Spleen (tissue), 13 donors: ENCODE measurements at places on chromosomes 5 and 9. TPM values are rescaled to one million over a fixed set of nuclear protein-coding genes. Genes with fewer than 3 reads are reported as not detected.

Gene SPATA31A3
- not detected for total RNA-seq

Gene PCDHA6
- total RNA-seq: not detected

Gene HRH2
- 19.7 TPM for total RNA-seq

Gene PRR7
- 5.2 TPM for total RNA-seq

Gene PNPLA7
- total RNA-seq: 22.7 TPM

Gene RNF208
- total RNA-seq: 1.8 TPM

Gene JMY
- 11.2 TPM for total RNA-seq

Gene LVRN
- total RNA-seq: 0.22 TPM

Gene STOML2
- total RNA-seq: 57.1 TPM

Gene ROPN1L
- total RNA-seq: 14.9 TPM

Gene PTGES
- total RNA-seq: 3.2 TPM

Gene KIF4B
- not detected for total RNA-seq

Gene SMIM33
- total RNA-seq: not detected

Gene IFNA2
- not detected for total RNA-seq

Gene PCDHB16
- 0.54 TPM for total RNA-seq

Gene FOXD1
- 0.39 TPM for total RNA-seq

Gene HAVCR2
- 35.7 TPM for total RNA-seq
